ENCODE measurements at places on chromosomes 12 and 14. TPM values are rescaled to one million over a fixed set of nuclear protein-coding genes. Genes with fewer than 3 reads are reported as not detected.

- no peak for DNase-seq
These were observed 31.2 kb upstream of the ADGRD1 start for GRCh38 chr12:130922511-130922953.

GRCh38 chr12:130016194-130016593 is 112.4 kb upstream of the TMEM132D start:
- DNase-seq, result no peak

GRCh38 chr14:50631408-50631821 is 36.7 kb downstream of the SAV1 start:
- DNase-seq, result no peak

DNA sequence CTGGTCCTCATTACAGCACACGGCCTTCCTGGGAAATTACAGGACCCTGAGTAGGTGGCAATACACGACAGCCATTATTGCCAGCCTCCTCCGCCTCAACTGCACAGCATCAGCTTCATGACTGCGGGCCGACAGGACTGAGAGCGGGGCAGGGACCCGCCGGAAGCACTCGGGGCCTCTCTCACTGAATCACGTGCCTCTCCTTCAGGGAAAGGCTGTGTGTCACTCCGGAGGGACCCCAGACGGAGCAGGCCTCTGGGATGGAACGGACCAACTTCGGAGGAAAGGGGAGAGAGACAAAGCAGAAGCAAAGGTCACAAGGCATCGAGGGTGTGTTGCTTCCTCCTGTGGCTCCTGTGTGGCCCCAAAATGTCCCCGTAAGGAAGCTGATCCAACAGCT is 90.0 kb downstream of the RNF34 start:
- DNase-seq, result no peak

NEUROD4 gene
- polyA plus RNA-seq, result not detected

All from A549 (cell line).